Pons (tissue), 1 donor: ENCODE measurements at places on chromosomes 3 and 15.

GRCh38 chr3:43696881-43697280, 6.1 kb downstream of the ABHD5 start:
- DNase-seq = no peak

- no peak for DNase-seq
Measured at GRCh38 chr3:194801461-194802432, 116.1 kb downstream of the FAM43A start.

GRCh38 chr15:80576519-80577090, 118.5 kb upstream of the ABHD17C start:
- no peak for DNase-seq

DNA sequence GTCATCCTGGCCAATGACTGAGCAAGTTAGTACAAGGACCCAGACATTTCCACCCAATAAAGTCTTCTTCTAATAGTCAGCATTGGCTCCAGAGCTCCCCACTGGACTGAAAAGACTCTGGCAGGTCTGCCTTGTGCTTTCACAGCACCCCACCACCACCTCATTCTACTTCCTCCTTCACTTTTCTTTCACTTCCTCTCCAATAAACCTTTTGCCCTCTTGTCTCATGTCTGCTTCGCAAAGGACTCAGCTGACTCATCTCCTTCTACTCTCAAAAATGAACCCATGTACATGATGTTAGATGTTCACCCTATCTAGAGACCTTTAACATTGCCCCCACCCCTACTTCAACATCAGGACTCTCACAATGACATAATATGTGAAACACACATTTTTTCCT, 181.0 kb upstream of the PPP2R3A start:
- peak; percentile 72 for DNase-seq

GRCh38 chr3:13537909-13538296, 11.0 kb upstream of the FBLN2 start:
- no peak for DNase-seq

DNA sequence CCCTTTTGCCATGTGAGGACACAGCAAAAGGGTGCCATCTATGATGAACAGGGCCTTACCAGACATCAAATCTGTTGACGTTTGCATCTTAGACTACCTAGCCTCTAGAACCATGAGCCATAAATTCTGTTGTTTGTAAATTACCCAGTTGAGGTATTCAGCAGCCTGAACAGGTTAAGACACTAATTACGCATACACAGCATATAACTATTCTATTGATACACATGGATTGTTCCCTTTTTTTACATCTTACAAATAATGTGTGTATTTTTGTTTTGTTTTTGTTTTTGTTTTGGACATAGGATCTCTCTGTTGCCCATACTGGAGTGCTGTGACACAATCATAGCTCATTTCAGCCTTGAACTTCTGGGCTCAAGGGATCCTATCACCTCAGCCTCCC, 255.5 kb downstream of the OPA1 start:
- DNase-seq = no peak

GRCh38 chr3:45437383-45437782, 49.0 kb downstream of the LARS2 start:
- peak; percentile 13 for DNase-seq

- DNase-seq = no peak
Measured at GRCh38 chr3:21449738-21450137, 301.3 kb downstream of the ZNF385D start.

DNA sequence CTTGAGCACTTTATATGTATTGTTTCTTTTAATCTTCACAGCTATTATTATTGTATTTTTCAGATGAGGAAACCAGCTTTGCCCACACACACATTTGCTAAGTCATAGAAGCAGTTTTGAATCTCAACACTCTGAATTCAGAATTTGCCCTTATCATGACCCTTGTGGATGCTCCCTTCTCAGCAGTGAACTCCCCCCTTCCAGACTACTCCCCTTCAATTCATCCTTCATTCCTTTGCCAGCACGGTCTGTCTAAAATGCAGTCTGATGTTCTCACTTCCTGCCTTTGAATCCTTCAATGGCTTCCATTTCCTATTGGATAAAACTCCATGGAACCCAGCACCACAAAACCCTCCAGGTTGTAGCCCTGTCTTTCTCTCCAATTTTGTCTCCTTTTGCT, 52.5 kb upstream of the TSC22D2 start:
- DNase-seq = no peak

- DNase-seq = no peak
Measured at GRCh38 chr3:97970956-97971620, 1.1 kb downstream of the RIOX2 start.

DNA sequence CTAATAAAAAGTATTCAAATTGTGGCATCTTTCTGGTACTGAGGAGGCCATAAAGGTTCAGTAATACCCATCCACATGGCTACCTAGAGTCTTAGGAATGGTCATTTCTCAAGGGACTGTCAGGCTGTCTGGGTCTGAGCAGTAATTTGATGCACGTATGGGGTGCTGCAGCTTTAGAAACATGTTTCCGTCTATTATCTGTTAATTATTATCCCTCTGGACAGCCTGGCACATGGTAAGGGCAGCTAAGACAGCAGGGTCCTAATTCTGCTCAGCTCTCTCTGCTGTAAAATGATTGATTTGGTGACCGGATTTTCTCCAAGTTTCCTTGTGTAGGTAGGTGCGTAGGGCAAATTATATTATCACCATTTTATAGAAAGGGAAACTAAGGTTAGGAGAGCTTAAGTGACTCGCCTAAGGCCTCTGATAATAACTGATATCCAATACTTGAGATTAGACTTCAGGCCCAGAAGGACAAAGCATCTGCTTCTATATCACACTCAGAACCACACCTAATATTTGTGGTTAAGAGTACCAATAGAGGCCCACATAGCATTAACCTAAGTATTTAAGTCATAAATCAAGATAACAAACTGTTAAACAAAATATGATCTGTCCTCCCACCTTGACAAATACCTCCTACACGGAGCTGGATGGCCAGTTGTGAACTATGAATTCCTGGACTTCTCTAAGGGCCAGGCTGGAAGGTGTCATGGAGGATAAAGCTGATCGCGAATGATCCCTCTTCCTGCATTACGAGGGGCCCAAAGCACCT, 2.9 kb upstream of the RAP2B start:
- no peak for DNase-seq

DNA sequence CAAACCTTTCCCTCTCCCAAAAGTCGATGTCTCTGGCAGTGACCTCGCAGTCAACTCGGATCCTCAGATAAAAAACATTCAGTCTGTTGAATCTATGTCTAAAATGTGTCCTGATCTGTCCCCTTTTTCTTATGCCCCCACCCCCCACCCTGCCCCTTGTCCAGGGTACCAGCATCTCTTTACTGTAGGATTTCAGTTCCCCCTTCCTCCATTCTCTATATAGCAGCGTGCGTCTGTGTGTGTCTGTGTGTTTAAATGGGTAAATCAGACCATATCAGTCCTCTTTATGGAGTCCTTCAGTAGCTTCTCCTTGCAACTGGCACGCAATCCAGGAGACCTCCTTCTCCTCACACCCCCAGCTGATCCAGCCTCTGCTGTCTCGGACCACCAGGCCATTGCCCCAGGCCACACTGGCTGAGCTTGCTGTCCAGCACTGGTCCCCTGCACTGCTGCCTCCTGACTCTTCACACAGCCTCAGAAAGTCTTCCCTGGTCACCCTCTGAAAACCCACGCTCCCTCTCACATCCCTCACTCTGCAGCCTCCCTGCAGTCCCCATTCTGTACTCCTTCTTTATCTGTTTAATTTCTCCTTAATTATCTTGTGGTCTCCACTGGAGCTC, 1.5 kb downstream of the LRRK1 start:
- DNase-seq = no peak

DNA sequence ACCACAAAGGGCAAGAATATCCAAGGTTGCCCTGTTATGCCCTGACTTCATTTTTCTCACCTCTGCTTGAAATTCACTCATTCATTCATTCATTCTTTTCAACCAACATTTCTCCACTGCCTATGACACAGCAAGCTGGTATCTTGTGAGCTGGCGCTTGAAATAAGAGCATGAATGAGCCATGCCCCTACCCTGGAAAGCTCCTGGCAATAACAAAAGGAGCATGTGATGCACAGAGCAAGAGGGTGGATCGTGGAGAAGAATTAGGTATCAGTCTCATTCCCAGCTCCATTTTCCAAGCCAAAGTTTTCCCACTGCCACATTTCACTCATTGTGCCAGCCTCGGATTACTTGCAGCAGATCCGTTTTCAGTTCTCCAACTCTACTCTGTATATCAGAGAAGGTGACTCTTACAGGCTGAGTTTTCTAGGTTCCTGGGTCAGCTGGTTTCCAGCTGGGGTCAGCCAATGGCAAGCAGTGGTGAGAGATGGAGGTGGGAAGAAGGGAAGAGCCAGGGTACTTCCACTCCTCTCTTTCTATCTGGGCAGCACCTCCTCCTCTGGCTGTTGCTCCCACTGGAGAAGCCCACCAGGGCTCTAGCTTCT, 144.8 kb downstream of the SUCLG2 start:
- DNase-seq = no peak

DNA sequence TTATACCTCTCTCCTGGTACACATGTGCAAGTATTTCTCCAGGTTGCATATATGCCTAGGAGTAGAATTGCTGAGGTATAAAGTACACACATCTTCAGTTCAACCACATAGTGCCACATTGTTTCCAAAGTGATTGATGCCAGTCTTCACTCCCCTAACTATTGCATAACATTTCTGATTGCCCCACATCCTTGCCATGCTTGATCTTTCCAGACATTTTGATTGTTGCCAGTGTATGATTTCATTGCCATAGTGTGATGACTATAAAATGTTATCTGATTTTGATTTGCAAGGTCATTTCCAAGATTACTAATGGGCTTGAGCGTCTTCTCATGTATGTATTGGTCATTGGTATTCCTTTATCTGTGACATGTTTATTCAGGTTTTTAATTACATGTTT, 61.1 kb upstream of the MLF1 start:
- no peak for DNase-seq

GRCh38 chr3:15502616-15503015, 18.9 kb downstream of the COLQ start:
- no peak for DNase-seq

- DNase-seq = no peak
Measured at GRCh38 chr15:78461171-78461888, 23.3 kb downstream of the IREB2 start.

DNA sequence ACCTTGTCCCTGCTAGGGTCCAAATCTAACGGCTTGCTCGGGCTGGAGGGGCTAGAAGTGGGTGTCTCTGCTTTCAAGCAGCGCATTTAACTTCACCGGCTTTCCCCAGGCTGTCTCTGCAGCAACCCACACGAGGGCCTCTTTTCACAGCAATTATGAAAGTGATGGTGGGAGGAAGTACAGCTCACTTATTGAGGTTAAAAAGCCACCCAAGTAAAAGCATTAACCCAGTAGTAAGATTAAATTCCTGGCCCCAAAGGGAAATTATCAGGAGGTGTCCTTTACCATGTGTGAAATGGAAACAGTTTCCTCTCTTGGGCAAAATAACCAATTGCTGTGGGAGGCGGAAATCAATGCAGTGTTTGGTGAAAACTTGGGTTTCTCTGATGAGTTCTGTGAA, 41.1 kb downstream of the NGRN start:
- no peak for DNase-seq

DNA sequence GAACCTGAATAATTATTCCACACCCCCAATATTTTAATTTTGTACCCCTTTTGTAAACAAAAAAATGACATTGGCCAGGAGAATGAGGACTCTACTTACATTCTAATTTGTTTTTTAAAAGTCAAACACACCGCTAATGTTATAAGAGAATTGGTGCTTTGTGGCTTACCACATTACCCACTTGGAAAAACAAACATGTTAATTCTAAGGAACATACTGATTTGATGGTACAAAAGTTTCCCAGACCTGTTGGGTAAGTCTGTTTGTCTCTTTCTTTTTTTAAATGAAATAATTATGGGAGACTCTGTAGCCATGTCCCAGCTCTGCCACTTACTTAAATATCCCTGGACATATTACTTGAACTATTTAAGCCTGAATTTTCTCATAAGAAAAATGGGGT, 352.5 kb upstream of the C2CD4B start:
- DNase-seq = no peak

DNA sequence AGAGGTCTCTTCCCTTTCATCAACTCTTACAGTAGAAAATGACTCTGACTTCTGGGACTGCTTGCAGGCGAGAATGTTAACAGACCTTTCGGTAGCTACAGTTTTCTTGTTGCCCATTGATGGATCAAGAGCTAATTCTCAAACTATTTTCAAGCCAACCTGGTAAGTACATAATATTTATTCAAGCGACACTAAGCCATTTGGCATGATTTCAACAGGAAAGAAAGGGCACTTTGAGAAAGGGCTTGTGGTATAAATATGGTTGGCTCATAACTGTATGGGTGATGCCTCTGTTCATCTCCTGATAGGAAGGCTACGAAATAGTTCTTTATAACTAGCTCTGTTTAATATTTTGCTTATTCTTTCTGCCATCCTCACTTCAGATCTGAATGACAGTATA, 196.2 kb upstream of the CNTN4 start:
- DNase-seq = no peak

- DNase-seq = no peak
Measured at GRCh38 chr3:177589911-177590381, 392.7 kb upstream of the TBL1XR1 start.

DNA sequence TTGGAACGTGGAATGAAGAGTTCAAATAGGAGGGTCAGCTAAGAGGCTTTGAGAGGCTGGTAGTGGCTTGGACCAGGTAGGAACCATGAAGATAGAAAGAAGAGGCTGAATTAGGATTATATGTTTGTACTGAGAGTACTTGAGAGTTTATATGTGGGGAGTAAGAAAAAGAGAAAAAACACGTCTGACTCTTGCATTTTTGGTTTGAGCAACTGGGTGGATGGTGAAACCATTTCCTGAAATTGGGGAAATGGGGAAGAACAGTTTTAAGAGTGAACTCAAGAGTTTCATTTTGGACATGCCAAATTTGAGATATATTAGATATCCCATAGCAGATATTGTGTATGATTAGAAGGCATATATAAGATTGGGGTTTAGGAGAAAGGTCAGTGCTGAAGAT, 92.9 kb upstream of the TNIK start:
- peak; percentile 29 for DNase-seq

DNA sequence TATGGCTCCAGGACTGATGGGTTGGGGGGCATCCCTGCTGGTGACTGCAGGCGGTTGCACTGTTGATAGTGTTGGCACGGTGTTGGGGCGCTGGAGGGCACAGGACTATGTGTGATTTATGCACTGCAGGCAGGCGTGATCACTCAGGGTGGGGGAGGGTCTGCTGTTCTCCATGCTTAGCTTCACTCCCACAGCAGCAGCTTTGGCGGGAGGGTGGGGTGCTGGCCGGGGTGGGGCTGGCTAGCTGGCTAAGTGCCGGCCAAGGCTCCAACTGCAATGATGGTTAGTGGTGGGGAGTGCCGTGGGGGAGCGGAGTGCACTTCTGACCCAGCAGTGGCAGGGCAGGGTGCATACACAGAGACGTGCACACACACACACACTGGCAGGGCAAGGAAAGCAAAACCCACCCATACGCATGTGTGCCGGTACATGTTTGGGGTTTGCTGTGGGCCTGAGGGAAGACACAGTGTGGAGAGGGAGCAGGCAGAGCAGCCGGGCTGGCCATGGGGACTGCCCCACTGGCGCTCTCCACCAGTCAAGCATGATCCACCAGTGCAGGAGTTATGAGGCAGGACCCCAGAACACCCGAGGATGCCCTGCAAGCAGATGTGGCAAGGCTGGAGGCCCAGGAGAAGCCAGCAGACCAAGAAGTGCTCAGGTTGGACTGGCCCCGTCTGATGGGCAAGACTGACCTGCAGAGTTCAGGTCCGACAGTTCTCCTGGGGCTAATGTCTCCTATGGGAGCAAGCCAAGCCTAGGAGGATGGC, 16.5 kb upstream of the FGF7 start:
- no peak for DNase-seq
